NCI-H69 (cell line): ENCODE measurements at places on chromosomes 5 and 9.
A peak's percentile ranks its signal among the peaks of the same experiment; 100 is the strongest.

DNA sequence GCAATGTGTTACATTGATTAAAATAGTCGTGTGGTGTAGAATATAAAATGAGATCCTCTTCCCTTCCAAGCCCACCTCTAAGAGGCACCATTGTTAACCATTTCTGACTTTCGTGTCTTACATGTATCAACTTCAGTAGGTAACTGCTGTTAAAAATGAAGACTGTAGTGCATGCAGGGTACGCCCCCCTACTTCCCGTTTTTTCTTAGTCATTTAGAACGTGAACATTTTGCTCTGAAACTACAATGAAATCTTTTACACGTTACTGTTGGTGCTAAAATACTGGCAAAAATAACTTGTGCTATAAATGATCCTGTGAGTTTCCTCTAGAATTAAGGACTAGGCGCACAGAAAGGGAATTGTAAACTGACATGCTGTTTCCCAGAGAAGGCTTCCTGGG lies 41.5 kb downstream of the WNK2 start:
- no peak for DNase-seq

GRCh38 chr9:92180002-92180400 lies 64.8 kb upstream of the SPTLC1 start:
- no peak for DNase-seq

GRCh38 chr5:170761048-170761707 lies 22.3 kb upstream of the GABRP start:
- DNase-seq, result no peak

- peak; percentile 44 for DNase-seq
Observed at GRCh38 chr5:119814655-119815054, 185.3 kb downstream of the FAM170A start.

GRCh38 chr9:132210472-132211145 lies 48.8 kb downstream of the NTNG2 start:
- no peak for DNase-seq

DNA sequence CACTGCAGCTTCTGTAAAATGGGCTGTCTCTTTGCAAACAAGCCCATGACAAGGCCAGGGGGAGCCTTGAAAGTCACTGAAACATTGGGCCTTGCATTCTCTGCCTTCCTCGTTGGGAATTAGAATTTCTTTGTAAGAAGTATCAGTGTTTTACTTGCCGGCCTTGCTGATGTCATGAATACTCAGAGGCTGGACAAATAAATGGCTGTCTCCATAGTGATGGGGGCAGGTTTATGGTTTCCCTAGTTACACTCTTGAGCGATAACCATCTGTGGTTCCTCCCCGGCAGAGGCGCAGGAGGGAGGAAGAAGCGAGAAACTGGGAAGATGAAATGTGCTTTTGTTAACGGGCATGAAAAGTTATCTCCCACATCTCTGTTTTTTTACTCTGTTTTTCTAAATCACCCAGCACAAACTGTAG lies 272.7 kb upstream of the PANK3 start:
- peak; percentile 43 for DNase-seq

GRCh38 chr9:69377291-69377690 lies 52.3 kb downstream of the ENTREP1 start:
- no peak for DNase-seq

DNA sequence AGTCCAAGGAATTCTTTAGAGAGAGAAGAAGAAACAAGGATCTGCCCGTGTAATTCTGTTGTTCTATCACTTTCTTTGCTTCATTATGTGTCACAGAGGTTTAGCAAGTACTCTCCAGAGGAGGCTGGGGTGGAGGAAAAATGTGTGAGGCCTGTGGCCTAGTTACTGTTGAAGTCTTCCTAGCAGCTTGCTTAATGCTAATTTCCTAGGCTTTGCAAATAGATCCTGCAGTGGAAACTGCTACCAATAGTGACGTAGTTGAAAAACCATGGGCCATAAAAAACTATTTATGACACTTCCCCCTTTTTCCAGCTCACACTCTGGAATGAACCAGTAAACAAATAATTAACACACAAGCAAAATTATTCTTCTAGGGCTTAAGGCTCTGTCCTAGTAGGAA lies 27.0 kb upstream of the C9orf72 start:
- DNase-seq, result no peak

- DNase-seq, result peak; percentile 16
Observed at GRCh38 chr5:111411301-111411700, 101.0 kb downstream of the STARD4 start.

DNA sequence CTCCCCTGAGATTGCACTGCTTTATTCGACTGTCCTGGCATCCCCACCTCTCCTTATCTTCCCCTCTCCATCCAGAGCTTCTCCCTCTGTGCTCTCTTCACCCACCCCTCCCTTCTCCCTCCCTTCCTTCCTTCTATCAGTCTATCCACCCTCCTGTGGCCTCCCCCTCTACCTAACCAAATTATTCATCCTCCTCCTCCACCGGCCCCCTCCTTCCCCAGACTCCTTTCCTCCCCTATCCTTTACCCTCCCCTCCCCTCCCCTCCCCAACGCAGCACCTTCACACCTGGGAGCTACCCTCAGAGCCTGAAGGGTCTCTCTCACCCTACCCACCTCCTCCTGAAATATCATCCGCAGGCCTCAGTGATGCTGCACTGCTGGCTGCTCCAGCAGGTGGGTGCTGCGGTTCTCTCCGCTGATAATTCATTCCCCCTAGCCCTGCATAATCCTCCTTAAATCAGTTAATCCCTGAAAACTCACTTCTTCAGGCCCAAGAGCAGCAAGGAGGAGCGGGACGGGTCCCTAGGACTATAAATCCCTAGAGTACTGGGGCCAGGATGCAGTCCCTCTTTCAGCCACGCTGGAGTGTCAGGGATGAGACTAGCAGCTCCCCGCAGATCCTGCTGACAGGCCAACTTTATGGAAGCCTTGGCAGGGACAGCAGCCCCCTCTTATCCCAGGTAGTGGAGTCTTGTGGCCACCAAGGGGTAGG lies 97.8 kb downstream of the PCDH1 start:
- no peak for DNase-seq

- no peak for DNase-seq
Observed at GRCh38 chr5:171739271-171739670, 46.3 kb upstream of the SMIM23 start.
